ENCODE measurements at places on chromosomes 13 and 19. TPM values are rescaled to one million over a fixed set of nuclear protein-coding genes. Genes with fewer than 3 reads are reported as not detected.

CBY2 gene
- not detected for total RNA-seq

ANKLE1 gene
- 0.18 TPM for total RNA-seq

BRCA2 gene
- total RNA-seq: 1.7 TPM

SMG9 gene
- total RNA-seq: 5.5 TPM

CGB2 gene
- total RNA-seq: not detected

KISS1R gene
- total RNA-seq: under 0.01 TPM

ZNF628 gene
- total RNA-seq: 1.3 TPM

TYROBP gene
- total RNA-seq: not detected

AZU1 gene
- 0.18 TPM for total RNA-seq

SDHAF1 gene
- 14.5 TPM for total RNA-seq

CEACAM16 gene
- total RNA-seq: not detected

JUNB gene
- total RNA-seq: 61.4 TPM

OR7A5 gene
- total RNA-seq: not detected

ATXN8OS gene
- not detected for total RNA-seq

ZNF546 gene
- 11.2 TPM for total RNA-seq

ICAM5 gene
- total RNA-seq: 1.3 TPM

MYO16 gene
- not detected for total RNA-seq

KLF1 gene
- total RNA-seq: not detected

C5AR1 gene
- not detected for total RNA-seq
